ENCODE measurements at places on chromosomes 12 and 14.

- DNase-seq, result peak; percentile 31
Observed at GRCh38 chr14:65824285-65824977, 411.9 kb downstream of the FUT8 start.

- no peak for DNase-seq
Observed at GRCh38 chr14:32435411-32435810, 106.3 kb downstream of the AKAP6 start.

- DNase-seq, result no peak
Observed at GRCh38 chr12:24530689-24531088, 418.2 kb downstream of the BCAT1 start.

DNA sequence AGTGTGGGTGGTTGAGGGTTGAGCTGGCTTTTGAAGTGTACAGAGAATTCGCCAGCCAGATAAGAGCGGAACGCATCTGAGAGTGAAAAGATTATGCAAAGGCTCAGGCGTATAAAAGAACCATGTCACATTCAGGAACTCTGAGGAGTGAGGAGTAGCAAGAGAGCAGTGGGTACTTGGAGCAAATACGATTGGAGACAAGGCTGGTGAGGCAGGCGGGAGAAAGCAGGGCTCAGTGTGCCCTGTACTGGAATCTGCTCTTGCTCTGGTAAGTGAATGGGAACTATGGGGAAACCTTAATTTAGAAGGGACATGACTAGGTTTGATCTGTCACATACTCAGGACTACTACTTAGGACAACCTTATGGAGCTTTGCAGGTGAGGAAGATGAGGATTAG is 87.0 kb downstream of the PTPRB start:
- no peak for DNase-seq

DNA sequence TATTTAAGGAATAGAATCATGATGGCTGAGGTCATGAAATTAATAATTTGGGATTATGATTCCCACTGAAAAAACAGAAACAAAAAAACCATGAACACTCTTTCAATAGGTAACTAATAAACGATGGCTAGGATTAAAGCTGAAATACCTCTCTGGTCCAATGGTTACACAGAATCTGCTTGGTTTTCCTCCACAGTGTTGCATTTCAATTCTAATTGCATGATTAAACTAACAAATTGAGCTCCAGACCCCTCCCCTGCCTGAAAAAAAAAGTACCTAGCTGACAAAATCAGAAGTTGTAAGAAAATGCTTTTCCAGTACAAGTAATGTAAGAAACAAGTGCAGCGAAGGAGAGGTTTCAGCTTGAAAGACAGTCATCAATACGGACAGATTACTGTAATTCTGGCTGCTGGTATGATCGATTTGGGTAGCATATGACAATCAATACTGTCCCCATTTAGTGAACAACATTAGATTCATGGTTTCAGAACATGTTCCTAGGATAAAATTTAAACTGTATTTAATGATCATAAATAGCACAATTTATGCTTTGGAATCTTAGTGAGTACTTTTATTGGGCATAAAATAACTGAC is 32.0 kb downstream of the INSM2 start:
- DNase-seq, result no peak

DNA sequence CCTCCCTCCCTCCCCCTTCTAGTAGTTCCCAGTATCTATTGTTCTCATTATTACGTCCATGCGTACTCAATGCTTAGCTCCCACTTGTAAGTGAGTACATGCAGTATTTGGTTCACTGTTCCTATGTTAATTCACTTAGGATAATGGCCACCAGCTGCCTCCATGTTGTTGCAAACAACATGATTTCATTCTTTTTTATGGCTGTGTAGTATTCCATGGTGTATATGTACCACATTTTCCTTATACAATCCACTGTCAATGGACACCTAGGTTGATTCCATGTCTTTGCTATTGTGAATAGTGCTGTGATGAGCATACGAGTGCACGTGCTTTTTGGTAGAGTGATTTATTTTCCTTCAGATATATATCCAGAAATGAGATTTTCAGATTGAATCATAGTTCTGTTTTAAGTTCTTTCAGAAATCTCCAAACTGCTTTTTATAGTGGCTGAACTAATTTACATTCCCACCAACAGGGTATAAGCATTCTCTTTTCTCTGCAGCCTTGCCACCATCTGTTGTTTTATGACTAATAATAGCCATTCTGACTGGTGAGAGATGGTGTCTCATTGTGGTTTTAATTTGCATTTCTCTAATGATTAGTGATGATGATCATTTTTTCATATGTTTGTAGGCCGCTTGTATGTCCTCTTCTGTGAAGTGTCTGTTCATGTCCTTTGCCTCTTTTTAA is 17.9 kb upstream of the CLEC7A start:
- DNase-seq, result no peak

DNA sequence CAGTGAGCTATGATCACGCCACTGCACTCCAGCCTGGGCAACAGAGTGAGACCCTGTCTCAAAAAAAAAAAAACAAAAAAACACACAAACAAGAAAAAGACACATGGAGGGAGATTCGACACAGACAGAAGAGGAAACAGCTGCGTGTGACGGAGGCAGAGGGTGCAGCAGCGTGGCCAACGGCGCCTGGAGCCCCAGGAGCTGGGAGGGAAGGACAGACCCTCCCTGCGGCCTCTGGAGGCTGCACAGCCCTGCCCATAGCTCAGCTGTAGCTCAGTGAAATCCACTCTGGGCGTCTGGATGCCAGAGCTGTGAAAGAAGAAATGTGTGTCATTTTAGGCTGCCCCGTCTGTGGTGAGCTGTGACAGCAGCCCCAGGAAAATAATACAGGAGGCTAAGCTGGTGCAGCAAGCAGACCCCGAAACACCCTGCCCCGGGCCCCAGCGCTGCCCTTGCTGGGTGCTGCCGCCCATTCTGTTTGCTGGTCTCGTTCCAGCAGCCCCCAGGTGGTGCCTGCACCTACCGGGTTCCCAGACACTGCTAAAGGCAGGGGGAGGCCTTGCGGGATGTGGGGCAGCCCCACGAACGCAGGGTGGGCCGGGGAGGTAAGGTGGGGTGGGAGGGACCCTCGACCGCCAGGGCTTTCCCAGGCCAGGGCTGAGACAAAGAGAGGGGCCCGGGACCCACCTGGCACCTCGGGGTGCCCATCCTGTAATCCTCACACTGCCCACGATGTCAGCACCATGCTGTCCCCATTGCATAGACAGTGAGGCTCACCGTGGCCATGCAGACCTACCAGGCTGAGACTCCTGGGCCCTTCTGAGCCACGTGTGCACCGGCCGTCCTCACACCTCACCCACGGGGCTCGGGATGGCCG is 21.2 kb downstream of the GALNT9 start:
- no peak for DNase-seq

DNA sequence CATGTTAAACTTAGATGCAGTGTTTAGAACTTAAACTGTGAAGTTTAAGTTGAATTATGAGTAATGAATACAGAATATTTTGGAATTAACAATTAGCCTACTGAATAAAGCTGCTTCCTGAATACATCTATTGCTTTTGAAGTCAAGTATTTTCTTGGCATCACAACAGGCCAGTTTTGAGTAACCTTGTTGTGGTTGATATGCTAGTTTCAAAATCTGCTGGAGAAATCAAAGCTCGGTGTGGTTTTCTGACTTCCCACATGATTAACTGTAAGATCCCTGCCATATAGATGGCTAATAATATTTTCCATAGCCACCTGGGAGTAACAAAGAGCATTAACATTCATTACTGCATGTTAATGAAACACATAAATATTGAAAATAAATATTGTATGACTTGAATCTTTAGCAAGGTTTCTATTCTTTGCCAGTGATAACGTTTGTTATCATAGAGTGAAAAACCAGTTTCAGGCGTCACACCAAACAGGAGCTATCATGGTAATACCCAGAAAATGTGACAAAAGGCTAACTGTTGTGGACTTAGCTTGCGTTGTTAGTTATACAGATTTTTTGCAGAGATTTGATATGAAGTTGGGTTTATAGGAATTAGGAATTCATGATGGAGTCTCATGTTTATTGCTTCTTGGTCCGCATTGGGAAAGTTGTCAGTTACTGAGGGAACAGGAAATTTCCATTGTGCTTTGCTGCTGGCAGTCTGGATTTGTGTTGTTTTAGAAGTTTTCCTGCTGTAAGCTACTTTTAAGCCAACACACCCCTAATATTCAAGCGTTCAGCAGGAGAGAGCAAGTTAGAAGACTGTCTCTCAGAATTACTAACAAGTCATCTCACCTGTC is 32.1 kb downstream of the PPFIBP1 start:
- DNase-seq, result no peak

DNA sequence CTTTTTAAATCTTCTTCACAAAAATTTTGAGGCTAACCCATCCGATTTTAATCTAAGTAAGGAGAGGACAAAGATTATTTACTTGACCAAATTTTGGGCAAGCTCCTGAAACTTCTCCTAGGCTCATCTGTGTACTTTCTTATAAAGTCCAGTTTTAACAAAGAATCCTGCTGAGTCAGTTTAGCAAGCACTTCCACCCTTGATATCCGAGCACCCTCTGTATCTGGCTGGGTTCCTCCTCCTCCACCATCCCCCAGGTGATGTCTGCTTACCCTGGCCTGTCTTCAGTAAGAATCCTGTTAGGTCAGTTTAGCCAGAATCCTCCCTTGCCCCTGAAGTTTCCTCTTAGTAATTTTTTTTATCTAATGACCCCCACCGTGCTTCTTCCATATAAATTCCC is 140.5 kb downstream of the PHLDA1 start:
- no peak for DNase-seq

DNA sequence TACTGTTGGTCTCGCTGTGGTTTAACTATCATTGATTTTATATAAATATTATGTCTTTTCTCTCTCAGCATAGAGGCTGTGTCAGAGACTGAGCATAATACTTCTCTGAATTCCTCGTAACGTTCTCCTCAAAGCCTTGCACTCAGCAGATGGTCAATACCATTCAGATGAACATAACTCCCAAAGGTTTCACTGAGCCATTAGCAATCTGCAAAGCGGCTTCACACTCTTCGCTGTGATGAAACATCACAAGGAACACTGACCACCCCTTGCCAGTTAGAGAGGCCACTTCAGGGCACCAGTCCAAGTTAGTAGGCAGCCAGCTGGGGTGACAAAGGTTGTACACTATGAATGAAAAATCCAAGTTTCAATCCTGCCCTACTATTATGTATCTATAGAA is 30.1 kb upstream of the STON2 start:
- no peak for DNase-seq

DNA sequence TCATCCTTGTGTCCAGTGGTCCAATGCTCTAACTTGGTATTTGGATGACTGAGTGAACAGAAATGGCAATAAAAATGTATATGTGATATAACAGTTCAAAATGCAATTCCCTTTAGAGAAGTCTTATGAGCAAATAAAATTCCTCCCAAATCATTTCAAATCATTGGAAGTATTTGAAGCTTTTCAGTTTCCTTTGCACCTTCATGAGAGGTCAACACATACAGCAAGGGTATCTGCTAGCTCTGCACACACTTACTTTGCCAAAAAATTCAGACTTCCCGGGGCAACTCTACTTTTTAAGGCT is 423.7 kb downstream of the ATP23 start:
- no peak for DNase-seq

DNA sequence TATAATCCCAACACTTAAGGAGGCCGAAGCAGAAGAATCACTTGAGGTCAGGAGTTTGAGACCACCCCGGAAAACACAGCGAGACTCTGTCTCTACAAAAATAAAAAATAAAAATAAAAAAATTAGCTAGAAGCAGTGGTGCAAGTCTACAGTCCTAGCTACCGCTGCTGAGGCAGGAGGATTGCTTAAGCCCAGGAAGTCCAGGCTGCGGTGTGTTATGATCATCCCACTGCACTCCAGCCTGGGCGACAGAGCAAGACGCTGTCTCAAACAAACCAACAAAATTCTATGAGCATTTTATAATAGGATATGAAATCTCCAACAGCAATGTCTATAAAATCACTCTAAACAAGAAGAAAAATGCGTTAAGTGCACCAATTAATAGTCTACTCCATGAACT is 75.3 kb downstream of the PPP1R12A start:
- no peak for DNase-seq

- no peak for DNase-seq
Observed at GRCh38 chr12:67634303-67634761, 14.2 kb upstream of the DYRK2 start.

DNA sequence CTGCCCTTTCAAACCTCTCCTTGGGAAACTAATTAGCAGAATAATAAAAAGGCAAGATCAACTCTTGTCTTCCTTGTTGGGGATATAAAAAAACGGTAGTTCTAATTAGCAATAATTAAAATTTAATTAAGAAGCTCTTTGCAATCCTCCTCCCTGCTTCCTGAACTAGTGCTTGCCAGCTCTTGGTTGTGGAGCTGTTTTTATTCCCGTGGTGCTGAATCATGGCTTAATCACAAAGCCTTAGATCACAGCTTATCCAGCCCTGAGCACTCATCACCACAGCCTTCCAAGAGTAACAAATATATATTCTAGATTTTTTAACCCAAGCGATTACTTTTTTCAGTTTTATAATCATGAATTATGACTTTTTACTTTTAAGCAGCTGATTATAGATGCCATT is 63.2 kb upstream of the INSM2 start:
- no peak for DNase-seq

DNA sequence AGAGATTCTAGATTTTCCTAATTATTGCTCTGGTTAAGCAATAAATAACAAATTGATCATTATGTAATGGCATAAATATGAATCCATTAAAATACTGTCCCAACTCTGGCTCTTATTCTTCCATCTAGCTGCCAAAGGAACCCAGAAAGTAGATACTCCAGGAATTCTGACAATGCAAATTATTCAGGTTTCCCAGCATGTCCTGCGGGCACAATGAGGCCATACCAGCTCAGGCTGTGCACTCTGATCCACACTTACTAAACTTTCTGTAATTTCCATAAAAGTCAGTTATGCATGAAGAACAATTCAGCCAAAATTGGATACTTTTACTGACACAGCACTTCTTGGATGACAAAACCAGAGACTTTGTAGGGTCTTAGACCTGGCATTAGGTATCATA is 576.3 kb downstream of the KCNH5 start:
- no peak for DNase-seq

DNA sequence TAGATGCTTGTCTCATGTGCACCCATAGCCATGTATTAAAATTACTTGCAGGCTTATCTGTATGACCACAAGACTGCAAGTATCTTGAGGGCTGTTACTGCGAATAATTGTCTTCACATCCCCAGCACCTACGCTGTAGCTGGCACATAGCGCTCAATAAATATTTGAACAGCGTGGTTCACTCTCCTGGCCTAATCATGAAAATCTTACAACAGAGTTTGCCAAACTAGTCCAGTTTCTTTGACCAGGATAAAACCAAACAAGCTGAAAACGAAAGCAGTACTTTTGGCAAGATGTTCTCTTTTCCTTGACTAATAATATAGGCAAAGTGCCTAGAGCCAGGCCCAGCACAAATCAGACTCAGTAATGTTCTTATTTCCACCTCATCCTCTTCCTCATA is 106.7 kb downstream of the RPS29 start:
- DNase-seq, result no peak
